PC-3 (cell line): ENCODE measurements at places on chromosomes 1 and 21.

DNA sequence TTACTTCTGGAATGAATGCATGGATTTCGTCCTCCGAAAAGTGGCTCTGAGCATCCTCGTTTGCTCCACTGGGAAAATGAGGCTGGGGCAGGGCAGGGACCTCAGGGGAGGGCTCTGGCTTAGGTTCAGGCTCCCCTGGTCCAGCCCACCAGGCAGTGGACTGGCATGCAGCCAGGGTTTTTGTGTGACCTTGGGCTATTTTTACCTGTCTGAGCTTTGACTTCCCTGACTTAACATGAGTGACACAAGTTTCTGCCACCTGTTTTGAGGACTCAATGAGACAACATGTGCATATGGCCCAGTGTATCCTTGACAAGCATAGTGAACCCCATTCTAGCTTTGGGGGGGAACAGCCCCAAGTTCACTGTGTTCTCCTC, 32.6 kb upstream of the EDN2 start:
- no peak for DNase-seq

GRCh38 chr1:32766328-32766972, 50.7 kb downstream of the YARS1 start:
- DNase-seq, result no peak

DNA sequence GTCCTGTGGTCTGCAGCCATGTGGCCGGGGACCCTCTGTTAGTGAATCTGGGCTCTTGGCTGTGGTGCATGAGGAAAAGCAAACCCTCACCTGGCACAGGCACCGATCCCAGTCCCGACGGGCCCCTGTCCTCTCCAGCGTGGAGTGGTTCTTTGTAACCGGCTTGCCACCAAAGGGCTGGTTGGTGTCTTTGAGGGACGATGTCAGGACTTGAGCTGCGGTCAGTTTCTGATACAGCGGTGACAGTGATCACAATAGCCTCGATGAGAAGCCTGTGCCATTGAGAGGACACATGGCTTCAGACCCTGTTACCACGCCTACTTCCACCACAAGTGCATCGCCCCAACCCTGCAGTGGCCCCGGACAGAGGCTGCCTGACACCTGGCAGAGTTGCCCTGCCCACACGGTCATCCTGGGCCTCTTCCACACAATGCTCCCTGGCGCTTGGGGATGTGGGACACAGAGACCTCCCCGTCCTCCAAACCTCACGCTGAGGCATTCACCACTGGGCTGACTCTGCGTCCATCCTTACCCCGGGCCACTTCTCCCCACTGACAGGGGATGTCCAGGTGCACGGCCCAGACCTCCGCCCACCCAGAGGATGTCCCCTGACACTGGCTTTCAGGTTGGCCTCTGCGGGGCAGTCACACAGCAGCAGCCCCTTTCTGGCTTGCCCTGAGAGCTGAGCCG, 18.8 kb upstream of the ACTRT2 start:
- no peak for DNase-seq

DNA sequence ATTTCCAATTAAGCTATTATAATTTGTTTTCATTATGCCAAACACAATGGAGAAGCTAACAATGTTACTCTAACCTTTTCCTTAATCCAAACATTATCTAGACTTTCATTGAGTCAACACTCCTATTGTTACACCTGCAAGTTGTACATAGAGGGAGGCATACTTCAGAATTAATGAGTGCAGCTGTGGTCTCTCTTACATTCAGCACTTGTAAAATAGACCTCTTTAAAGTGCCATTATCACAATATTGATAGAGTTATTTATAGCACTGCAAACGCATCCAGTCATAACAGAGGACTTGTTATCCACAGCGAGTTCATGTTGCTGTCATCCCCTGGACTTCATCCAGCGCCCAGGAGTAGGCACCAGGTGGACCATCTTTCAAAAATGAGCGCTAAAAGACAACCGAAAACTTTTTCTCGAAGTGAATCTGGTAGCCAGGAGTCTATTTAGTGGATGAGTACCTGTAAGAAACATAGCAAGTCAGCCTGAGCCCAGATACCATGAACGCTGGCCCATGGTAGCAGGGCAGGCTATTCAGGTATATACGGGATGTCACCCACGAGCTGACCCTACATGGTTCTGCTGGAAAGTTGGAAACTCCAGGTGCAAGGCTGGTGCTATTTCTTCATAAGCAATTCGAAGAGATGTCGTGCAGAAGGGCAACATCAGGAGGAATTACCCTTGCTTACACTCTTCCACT, 70.6 kb upstream of the NFIA start:
- DNase-seq, result no peak

- DNase-seq, result peak; percentile 75
Measured at GRCh38 chr1:211705467-211706091, 30.2 kb upstream of the NEK2 start.

- DNase-seq, result peak; percentile 58
Measured at GRCh38 chr1:227369102-227369760, 50.9 kb upstream of the CDC42BPA start.

- DNase-seq, result no peak
Measured at GRCh38 chr1:97204468-97204867, 482.9 kb downstream of the PTBP2 start.

DNA sequence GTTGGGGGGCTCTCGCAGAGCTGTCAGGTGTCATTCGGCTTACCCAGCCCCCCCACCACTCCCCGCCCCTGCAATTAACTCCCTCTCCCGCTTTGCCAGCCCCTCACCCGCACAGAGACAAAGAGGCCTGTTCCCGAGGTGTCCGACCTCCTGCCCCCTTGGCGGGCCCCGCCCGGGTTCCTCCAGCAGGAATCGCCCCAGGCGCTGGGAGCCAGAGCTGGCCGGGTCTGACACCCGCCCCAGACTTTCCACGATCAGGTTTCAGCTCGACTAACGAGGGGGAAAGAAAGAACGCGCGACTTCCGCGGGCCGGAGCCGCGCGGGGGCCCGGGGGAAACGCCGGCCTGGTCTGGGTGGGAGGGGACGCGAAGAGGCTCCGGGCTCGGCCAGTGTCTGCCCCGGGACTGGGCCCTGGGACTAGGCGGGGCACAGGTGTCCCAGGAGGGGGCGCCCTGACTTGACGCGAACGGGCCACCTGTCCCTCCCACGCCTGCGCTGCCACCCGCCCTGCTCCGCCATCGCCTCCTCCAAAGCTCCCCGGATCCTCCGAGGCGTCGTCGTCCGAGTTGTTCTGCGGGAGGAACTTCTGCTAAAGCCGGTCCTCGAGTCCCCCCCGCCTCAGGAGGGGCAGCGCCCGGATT, 36.4 kb upstream of the HHAT start:
- peak; percentile 57 for DNase-seq

DNA sequence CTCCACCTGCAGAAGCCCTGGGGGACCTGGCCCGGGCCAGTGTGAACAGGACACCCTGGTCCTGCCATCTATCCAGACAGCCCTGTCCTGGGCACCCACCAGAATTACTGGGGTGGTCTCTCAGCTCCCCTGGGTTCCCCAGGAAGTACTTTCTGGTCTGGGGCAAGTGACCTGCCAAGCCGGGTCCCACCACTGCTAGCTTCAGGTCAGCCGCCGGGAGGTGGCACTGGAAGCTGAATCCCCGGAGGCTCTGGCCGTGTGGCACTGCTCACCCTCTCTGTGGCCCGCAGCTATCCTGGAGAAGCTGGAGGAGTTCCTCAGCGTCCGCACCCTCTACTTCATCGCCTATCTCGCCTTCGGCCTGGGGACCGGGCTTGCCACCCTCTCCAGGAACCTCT, 21.3 kb downstream of the SLC45A1 start:
- no peak for DNase-seq

DNA sequence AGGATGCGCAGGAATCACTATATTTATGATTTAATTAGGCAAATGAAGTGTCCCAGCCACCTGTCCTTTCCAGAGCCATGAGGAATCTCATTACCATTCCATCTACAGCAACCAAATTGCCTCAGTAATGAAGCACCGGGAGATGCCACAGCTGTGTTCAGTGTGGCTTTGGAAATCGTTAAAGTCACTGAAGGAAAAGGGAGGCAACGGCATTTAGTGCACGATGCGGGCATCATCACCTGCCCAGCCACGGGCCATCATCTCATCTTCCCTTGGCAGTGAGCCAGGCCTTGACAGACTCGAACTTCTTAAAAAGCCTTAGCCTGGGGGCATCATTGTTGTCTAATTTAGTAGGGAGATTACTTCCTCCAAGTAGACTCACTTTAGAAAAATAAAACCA, 67.8 kb downstream of the CNIH3 start:
- no peak for DNase-seq

DNA sequence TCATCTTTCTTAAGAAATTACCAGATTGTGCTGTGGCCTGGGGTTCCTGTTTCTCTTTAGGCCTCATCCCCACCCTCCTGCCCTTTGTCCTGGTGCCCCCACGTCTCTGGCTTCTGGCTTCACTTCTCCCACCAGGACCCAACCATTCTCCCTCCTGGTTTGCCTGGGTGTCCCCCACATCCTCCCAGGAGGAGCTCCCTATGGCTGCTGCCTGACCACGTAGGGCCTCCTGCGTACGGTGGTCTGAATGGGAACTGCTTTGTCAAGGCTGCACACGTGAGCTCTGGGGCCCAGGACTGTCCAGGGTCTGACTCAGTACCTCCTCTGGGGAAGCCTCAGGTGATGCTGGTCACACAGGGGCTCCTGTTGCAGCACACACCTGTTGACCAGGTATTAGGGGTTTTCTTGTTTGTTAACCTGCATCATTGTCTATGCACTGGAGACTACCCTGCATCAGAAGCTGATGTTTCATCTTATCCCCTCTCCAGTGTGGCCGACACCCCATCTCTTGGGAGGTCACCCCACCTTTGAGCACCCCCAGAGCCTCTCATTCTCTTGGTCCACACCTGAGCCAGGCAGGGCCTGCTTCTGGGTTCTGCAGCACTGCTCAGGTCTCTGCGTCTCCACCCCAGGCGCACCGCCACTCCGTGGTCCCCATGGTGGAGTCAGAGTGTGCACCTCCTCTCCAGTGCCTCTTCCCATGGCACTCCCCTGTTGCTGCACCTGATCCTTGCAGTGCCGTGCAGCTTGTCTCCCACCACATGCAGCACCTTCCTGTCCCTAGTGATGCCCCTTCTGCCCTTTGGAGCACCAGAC, 65.8 kb downstream of the S100B start:
- DNase-seq, result no peak

DNA sequence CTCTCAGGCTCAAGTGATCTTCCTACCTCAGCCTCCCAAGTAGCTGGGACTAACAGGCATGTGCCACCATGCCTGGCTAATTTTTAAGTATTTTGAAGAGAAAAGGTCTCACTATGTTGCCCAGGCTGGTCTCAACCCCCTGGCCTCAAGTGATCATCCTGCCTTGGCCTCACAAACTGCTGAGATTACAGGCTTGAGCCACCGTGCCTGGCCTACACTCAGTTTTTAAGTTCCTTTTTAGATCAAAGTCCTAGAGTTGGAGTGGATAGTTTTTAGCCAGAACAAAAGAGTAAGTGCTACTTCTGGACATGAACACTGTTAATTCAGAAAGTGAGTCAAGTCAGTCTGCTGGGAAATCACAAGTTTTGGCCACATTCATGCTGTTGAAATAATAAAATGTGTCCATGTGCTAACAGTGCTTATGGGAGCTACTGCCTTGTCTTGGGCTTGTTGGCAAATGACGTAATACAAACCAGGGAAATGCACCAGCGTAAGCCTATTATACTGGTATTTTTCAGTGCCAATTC, 84.2 kb downstream of the NDUFS5 start:
- DNase-seq, result no peak

DNA sequence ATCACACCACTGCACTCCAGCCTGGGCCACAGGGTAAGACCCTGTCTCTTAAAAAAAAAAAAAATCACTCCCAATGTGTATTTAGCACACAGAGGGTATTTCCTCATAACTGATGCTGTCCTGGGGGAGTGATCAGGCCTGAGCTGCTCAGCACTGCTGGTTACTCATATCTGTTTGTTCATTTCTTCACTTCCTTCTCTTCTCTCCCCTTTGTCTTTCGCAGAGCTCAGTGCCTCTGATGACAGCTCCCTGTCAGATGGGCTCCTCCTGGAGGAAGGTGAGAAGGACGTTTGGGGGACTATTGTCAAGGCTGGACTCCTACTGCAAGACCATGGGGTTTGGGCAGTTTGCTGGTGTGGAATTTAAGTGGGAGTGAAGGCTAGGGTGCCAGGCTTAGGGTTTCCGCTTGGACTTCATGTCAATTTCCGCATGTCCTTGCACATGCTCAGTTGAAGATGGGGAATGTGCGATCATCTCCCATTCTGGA, 13.0 kb downstream of the INAVA start:
- peak; percentile 65 for DNase-seq

- DNase-seq, result peak; percentile 56
Measured at GRCh38 chr1:51624855-51625254, 8.0 kb downstream of the OSBPL9 start.

- no peak for DNase-seq
Measured at GRCh38 chr1:168344517-168344916, 63.8 kb downstream of the TBX19 start.

DNA sequence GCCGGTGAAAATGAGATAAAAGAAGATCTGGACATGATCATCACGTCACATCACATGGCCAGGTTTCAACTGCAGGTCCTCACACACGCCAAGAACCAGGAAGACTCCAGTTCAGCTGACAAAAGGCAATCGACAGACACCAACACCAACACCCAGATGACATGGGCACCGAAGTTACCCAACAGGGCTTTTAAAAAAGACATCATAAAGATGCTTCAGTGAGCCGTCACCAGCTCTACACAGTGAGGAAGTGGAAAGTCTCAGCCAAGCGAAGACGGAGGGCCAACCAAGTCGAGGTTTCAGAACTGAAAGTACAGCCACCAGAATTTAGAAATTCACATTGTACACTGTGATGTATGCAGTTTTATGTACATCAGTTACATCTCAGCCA, 154.3 kb upstream of the COL6A1 start:
- DNase-seq, result no peak

DNA sequence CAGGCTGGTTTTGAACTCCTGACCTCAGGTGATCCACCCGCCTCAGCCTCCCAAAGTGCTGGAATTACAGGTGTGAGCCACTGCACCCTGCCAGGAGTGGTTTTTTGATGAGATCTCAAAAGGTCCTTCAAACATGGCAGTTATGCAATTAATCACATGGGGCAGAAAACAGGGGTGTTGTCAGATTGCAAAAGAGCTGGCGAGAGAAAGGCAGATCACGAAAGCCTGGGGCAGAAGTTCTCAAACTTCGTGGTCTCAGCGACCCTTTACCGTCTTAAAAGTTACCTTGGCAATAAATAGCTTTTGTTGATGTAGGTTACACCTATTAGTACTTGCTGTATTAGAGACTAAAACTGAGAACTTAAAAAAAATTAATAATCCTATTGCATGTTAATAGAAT, 16.1 kb downstream of the CNR2 start:
- no peak for DNase-seq

DNA sequence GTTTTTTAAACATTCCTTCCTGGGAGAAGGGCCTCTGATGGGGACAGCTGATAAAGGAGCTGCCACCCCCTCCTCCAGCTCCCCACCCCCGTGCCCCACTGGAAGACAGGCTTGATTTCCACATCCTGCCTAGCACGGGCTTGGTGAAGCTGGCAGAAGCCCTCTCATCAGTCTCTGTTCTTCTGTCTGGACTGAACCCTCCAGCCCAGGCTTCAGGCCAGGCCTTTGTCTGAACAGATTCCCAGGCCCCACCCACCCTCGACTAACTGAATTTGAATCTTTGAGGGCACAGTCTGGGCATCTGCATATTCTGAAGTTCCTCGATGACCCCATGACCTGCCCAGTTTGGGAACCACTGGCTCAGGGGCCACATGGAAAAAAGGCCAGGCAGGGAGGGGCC, 75.3 kb downstream of the CD58 start:
- DNase-seq, result no peak

GRCh38 chr1:237938553-237938952, 47.8 kb upstream of the ZP4 start:
- DNase-seq, result peak; percentile 56

GRCh38 chr1:201065686-201066085, 42.2 kb upstream of the KIF21B start:
- DNase-seq, result no peak
